Smooth muscle cell of bladder (primary cell): ENCODE measurements at places on chromosomes 6 and 20. TPM values are rescaled to one million over a fixed set of nuclear protein-coding genes. Genes with fewer than 3 reads are reported as not detected.

Gene POU5F1
- 0.09 and 0.14 TPM in 2 replicates for total RNA-seq

Gene EPPIN
- total RNA-seq: not detected in 2 replicates

Gene TCF15
- total RNA-seq: 0.09 TPM in 1 of 2 replicates, not detected in the other

Gene RFX6
- not detected in 2 replicates for total RNA-seq

Gene PRDM13
- total RNA-seq: not detected in 2 replicates

Gene KHDC1L
- not detected in 2 replicates for total RNA-seq
